ENCODE measurements at places on chromosomes 11 and 22.
A peak's percentile ranks its signal among the peaks of the same experiment; 100 is the strongest.

DNA sequence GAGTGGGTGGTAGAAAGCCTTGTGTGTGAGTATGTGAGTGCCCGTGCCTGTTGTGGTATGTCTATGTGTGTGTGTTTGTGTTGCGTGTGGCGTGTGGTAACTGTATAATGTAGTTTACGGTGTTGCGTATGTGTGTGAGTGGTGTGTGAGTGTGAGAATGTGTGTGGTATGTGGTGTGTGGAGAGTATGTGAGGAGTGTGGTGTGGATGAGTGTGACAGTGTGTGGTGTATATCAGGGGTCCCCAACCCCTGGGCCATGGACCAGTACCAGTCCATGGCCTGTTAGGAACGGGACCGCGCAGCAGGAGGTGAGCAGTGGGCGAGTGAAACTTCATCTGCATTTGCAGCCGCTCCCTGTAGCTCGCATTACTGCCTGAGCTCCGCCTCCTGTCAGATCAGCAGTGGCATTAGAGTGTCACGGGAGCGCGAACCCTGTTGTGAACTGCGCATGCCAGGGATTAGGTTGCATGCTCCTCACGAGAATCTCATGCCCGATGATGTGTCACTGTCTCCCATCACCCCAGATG is 5.7 kb downstream of the UPK3A start:
- no peak for DNase-seq

GRCh38 chr11:112322173-112322790 is 61.6 kb upstream of the PLET1 start:
- no peak for DNase-seq

GRCh38 chr22:49523374-49524008 is 304.2 kb downstream of the BRD1 start:
- no peak for DNase-seq

GRCh38 chr22:22716136-22716665 is 71.8 kb downstream of the GGTLC2 start:
- no peak for DNase-seq

DNA sequence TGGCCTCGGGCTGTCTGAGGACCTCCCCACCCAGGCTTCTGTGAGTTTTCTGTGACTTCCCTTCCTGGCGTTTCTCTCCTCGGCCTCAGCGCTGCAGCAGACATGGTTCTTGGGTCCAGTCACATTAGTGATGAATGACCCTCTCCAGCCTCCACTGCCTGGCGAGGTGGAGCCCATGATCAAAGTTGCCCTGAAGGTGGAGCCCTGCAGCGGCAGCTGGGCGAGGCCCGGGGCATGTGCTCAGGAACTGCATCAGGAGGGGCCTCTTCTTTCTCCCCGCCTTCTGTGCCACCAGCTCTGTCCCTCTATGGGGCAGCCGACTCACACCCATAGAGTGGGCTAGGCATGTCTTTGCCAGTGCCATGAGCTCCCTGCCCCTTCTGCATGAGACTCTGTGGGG is 1079.7 kb downstream of the TBC1D22A start:
- no peak for DNase-seq

DNA sequence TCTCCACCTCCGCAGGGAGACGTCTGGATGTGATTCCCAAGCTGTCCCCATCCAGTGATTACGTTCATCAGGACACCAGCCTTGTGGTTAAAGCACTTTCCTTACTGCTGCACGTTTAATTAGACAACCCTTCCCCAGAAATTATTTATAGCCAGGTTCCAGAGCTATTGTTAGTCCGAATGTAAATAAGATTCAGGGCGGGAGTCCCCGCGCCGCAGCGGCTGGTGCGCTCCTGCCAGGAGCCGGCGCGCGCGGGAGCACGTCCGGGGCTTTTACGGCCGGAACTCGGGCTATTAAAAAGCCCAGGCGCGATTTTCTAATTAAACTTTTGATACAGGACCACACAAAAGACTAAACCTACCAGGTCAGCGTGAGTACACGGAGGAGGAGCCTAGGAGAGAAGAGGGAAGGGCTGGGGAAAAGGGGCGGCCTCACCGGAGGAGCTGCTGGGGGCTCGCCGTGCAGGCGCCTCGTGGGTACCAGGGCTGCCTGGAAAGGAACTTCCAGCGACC is 538.3 kb downstream of the OPCML start:
- no peak for DNase-seq

DNA sequence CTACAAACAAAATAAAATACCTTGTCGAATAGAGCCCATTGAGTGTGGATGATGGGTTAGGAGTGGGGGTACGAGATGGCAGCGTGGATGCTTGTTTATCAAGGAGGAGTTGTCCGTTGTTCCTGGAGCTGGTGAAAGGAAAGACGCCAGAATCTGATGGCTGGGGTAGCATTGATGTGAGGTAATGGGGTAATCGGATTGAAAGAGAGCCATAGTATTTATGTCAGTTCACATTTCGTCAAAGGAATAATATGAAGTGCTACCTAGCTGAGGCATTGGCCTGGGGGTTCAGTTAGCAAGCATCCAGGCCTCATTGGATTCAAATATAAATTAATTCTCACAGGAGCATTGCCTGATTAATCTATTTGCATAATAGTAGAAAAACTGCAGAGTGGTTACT is 16.9 kb upstream of the DBX1 start:
- no peak for DNase-seq

- peak; percentile 17 for DNase-seq
Measured at GRCh38 chr11:15886866-15887265, 469.5 kb downstream of the SOX6 start.

GRCh38 chr11:37916331-37916730 is 1318.3 kb upstream of the RAG2 start:
- no peak for DNase-seq

- no peak for DNase-seq
Measured at GRCh38 chr22:17631076-17631565, 2.6 kb upstream of the ATP6V1E1 start.

- DNase-seq = no peak
Measured at GRCh38 chr22:25482868-25483639, 81.4 kb upstream of the GRK3 start.

DNA sequence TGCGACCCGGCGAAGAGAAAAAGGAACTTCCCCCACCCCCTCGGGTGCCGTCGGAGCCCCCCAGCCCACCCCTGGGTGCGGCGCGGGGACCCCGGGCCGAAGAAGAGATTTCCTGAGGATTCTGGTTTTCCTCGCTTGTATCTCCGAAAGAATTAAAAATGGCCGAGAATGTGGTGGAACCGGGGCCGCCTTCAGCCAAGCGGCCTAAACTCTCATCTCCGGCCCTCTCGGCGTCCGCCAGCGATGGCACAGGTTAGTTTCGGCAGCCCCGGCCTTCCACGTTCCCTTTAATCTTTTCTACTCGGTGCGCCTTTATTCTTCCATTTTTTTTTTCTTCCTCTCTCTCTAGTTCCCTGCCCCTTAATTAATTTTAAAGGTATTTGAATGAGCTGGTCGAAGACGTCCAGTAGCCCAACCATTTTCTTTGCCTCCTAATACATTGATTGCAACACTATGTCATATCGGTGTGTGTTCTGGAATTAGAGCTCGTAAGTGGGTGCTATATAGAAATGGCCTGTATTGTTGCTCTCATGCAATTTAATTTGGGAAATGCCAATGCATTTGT is 537 bp downstream of the EP300 start:
- DNase-seq = no peak

- no peak for DNase-seq
Measured at GRCh38 chr11:126815111-126815510, 185.5 kb downstream of the KIRREL3 start.

Data from femur (tissue), 1 donor.